AG09309 (cell line): ENCODE measurements at places on chromosomes 1 and 21.
A peak's percentile ranks its signal among the peaks of the same experiment; 100 is the strongest.

DNA sequence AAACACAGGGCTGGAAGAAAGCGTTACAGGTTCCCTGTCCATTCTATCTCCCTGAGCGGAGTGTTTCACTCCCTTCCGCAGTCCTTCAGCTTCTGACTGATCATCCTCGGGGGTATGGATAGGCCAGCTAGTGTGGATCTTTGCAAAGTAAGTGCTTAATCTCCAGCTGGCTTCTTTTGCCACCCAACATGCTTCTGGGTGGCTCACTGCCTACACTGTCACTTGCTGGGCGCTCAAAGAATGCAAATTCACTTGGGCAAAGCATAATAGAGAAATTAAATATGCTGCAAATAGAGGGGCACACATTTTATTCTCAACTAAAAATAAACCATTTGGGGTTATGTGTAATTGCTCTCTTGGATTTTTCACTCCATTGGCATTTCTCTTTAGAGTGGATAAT, 265.6 kb downstream of the TNR start:
- DNase-seq: no peak

- DNase-seq: no peak
Observed at GRCh38 chr1:244496186-244496585, 35.1 kb downstream of the CATSPERE start.

- no peak for DNase-seq
Observed at GRCh38 chr1:1317420-1317819, 7.0 kb downstream of the INTS11 start.

DNA sequence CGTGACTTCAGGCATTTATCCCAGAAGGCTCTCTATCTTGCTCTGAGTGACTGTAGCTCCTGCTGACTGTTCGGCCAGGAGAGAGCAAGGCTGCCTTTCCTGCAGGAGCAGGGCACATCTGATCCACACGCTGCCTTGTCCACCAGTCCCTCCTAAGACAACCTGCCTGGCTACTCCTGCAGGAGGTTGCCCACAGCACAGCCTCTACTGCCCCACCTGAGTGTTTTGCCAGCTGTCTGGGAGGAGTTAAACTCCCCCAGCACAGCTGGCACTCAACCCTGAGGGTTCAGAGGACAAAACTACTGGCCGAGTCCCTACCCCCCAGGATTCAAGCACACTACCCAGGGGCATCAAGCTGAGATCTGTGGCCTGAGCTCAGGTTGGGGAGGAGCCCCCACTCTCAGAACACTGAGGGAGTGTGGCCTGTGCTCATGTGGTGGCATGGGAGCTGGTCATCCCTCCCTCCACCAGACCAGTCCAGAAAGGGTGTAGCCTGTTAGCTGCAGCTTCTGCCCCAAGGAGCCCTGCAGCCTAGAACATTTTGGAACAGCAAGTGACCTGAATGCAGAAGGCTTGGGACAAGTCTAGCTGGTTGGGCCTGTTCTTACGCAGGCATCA, 237.3 kb downstream of the SLC44A5 start:
- no peak for DNase-seq

- no peak for DNase-seq
Observed at GRCh38 chr1:12457771-12458170, 160.2 kb downstream of the DHRS3 start.

DNA sequence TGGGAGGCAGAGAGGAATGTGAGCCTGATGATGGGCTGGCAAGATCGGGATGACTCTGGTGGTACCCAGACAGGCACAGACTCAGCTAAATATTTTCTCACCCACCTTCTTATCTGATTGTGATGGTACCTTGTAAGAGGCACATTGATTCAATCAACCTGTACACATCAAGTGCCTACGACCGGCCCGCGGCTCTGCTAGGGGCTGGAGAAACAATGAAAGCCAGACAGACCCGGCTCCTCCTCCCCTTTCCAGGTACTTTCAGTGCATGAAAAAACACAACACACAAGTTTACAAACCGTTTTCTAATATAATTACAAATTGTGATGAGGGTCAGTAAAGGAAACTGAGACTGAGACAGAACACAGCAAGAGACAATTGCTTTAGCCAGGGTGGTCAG, 115.0 kb downstream of the LACTBL1 start:
- DNase-seq: no peak

GRCh38 chr1:174890024-174890423, 109.7 kb upstream of the CACYBP start:
- DNase-seq: no peak

- peak; percentile 84 for DNase-seq
Observed at GRCh38 chr1:219120624-219121544, 52.8 kb upstream of the LYPLAL1 start.

- DNase-seq: no peak
Observed at GRCh38 chr21:45406801-45407628, 2.0 kb downstream of the COL18A1 start.

DNA sequence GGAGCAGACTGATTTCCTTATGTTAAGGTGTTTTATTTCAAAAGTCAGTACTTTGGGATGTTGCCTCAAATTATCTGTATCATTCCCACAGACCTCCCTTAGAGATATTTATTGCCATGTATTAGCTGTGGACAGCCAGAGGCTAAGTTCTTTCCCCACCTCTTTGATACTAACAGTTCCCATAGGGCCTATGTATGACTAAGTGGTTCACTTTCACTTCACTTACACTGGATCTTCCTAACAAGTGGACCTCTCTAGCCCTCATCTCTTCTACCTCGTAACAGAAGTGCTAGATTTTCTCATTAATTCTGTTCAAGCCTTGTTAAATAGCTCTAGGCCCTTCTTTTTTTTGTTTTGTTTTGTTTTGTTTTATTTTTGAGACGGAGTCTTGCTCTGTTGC, 6.2 kb downstream of the TRAF5 start:
- DNase-seq: no peak

GRCh38 chr1:209655411-209656231, 3.4 kb upstream of the LAMB3 start:
- no peak for DNase-seq

DNA sequence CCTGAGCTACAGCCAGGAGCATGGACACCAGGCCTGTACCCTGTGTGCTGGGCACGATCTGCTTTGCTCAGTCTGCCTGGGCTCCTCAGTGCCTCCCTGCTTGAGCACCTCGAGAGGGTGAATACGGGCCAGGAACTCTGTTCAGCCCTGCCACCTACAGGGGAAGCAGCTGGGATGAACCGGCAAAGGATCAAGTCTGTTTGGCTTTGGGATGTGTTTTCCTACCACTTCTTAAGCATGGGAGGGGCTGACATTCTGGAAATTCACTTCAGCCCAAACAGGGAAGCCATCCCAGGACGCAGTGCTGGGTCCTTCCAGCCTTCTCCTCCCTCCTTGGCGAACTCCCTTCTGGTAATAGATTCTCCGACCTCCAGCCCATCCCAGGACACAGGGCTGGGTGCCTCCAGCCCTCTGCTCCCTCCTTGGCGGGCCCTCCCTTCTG, 55.8 kb upstream of the SELENON start:
- DNase-seq: peak; percentile 21
